Karpas-422 (cell line): ENCODE measurements at places on chromosomes 7 and 10. TPM values are rescaled to one million over a fixed set of nuclear protein-coding genes. Genes with fewer than 3 reads are reported as not detected.

TNPO3 gene
- total RNA-seq: 54.0 and 57.0 TPM in 2 replicates

HOGA1 gene
- 0.79 TPM in 1 of 2 replicates, not detected in the other for total RNA-seq

MMP21 gene
- not detected in 2 replicates for total RNA-seq

CTAGE6 gene
- not detected in 2 replicates for total RNA-seq

GPR37 gene
- not detected in 2 replicates for total RNA-seq

VGF gene
- total RNA-seq: 0.86 and 1.4 TPM in 2 replicates

GTF2IRD1 gene
- total RNA-seq: not detected in 2 replicates

CREB3L2 gene
- not detected in 2 replicates for total RNA-seq

GSTO2 gene
- 0.43 and 1.3 TPM in 2 replicates for total RNA-seq

GBX1 gene
- total RNA-seq: not detected in 2 replicates

CAV1 gene
- not detected in 2 replicates for total RNA-seq

HMX2 gene
- total RNA-seq: not detected in 2 replicates

OPN1SW gene
- total RNA-seq: not detected in 2 replicates

SLC26A5 gene
- not detected in 2 replicates for total RNA-seq

UBTD1 gene
- total RNA-seq: 0.11 and 0.72 TPM in 2 replicates

SOSTDC1 gene
- not detected in 2 replicates for total RNA-seq
